ENCODE measurements at places on chromosomes 4 and X. TPM values are rescaled to one million over a fixed set of nuclear protein-coding genes. Genes with fewer than 3 reads are reported as not detected.

DNA sequence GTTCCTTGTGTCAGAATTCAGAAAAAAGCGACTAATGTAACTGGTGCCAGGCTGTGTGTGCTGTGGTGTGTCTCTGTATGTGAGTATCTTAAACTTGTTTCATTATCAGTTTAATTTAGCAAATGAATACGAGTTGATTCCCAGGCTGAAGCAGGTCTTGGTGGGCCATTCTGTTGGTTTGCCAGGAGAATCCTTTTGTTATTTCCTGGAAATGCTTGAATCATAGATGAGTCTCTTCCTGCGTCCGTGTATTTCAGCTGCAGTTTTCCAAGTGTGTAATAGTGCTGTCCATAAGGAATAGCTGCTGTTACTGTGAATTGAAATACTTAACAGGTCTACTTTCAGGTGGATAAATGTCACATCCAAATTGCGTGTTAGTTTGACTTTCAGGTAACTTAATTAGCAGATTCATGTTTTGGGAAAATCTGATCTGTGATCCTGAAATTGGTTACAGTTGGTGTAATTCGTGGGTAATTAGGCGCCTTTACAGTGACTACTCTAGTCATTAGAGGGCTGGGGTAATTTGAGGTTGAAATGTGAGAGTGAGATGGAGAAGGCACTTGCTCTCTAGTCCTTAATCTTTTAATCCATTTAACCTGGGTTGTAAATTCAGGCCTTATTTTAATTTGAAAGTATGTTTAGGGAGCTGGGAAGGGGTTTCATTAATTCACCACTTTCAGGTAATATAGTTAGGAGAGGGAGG lies 23.8 kb downstream of the TMEM131L start:
- peaks cover 33% of the 10 kb centered on the region for H3K36me3 ChIP-seq
- peak overlapping the region; percentile 92 for H3K27ac ChIP-seq
- H3K4me1 ChIP-seq: peaks cover 84% of the 10 kb centered on the region
- H3K27me3 ChIP-seq: no peaks in the 10 kb centered on the region

DNA sequence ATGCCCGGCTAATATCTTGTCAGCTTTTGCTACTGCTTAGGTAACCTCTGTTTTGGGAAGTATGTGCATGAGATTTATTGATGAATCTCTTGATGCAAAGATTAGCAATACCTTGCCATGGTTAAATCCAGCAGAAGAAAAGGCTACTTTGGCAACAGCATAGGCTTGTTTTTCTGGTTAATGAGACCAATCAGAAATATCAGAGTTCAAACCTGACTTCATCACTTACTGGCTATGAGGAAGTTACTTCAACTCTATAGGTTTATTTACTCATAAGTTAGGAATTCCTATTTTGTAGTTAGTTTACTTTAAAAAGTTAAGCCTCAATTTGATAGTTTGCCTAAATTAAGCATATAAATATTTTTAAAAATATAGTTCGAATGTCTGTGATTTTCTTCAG lies 93.1 kb downstream of the PDLIM5 start:
- no peaks in the 10 kb centered on the region for H3K27me3 ChIP-seq
- H3K36me3 ChIP-seq: peaks cover 7% of the 10 kb centered on the region
- no peak overlapping the region for H3K27ac ChIP-seq
- peaks cover 3% of the 10 kb centered on the region for H3K4me1 ChIP-seq

The AMER1 gene
- 3.5 TPM for total RNA-seq

The AIFM1 gene
- total RNA-seq: 61.7 TPM

The BBS12 gene
- 2.8 TPM for total RNA-seq

The ETDA gene
- total RNA-seq: not detected

The SHROOM4 gene
- not detected for total RNA-seq

The DUX4 gene
- total RNA-seq: not detected

DNA sequence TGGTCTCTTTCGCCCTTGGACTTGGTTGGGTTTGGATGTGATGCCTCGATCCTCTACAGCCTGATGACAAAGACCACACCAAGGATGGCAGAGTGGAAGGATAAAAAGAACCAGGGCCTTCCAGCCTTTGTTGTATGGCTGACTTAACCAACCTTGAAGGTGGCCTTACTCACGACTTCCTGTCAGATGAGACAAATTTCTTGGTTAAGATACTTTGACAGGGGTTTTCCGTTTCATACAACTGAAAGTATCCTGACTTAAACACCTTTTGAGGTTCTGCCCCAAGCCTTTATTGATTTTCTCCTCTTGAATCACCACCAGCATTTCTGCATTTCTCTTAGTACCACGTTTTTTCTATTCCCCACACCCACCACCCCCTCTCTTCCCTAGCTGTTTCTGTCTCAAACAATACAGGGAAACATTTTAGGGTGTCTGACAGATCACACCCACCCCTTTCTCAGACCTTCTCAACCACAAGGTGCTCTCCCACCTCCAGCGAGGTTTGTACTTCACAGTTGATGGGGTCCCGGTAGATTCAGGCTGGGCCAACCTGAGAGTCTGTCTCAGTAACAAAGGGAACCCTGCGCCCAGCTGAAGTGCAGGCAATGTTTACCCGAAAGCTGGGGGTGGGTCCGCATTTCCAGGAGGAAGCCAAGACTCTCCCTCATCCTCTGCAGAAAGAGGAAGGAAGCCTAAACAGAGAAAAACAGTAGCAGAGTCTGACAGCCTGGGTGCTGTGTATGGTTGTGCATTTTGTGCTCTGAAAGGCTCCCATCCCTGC lies 5.0 kb upstream of the TSPAN5 start:
- DNase-seq: peak; percentile 80
- H3K36me3 ChIP-seq: peaks cover 2% of the 10 kb centered on the region
- peak overlapping the region; percentile 63 for H3K4me3 ChIP-seq
- H3K4me1 ChIP-seq: peaks cover 57% of the 10 kb centered on the region
- H3K27me3 ChIP-seq: no peaks in the 10 kb centered on the region
- peak overlapping the region; percentile 99 for H3K27ac ChIP-seq

- no peaks in the 10 kb centered on the region for H3K4me1 ChIP-seq
- DNase-seq: no peak
- H3K4me3 ChIP-seq: no peak overlapping the region
- no peaks in the 10 kb centered on the region for H3K27me3 ChIP-seq
- no peaks in the 10 kb centered on the region for H3K36me3 ChIP-seq
These were observed 66.8 kb downstream of the SPIN3 start for GRCh38 chrX:56928546-56928945.

DNA sequence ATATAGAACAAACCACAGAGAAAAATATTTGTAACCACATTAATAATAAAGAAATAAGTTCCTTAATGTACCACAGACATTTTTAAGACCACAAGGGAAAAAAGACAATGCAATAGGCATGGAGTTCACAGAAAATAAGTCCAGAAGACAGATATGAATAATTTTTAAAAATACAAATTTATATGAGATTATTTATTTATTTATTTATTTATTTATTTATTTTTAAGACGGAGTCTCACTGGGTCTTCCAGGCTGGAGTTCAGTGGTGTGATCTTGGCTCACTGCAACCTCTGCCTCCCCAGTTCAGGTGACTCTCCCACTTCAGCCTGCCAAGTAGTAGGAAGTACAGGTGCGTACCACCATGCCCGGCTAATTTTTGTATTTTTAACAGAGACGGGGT lies 53.7 kb downstream of the THAP9 start:
- no peak for DNase-seq
- H3K4me1 ChIP-seq: peaks cover 11% of the 10 kb centered on the region
- H3K27ac ChIP-seq: no peak overlapping the region
- H3K36me3 ChIP-seq: peaks cover 25% of the 10 kb centered on the region

DNA sequence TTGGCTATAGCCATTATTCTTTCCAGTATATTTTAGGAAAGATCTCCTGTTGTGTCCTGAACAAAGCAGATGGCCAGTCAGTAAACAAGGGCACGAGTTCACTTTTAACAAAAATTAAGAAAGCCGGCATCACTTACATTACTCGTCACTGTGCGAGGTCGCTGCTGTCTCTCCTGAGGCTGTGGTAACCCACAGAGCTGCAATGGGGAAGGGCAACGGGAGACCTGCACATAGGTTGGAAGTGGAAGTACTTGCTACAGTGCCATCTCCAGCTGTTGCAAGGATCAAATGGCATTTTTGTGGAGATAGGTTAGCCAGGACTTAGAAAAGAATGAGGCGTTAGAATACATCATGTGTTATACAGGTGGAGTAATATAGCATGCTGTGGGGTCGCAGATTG lies 132.2 kb downstream of the KLHL8 start:
- H3K36me3 ChIP-seq: peaks cover 24% of the 10 kb centered on the region
- DNase-seq: no peak
- H3K27me3 ChIP-seq: no peaks in the 10 kb centered on the region
- no peak overlapping the region for H3K27ac ChIP-seq
- H3K4me1 ChIP-seq: peaks cover 33% of the 10 kb centered on the region

The RBM46 gene
- not detected for total RNA-seq

All from activated CD4-positive, alpha-beta T cell treated with anti-CD3 and anti-CD28 coated beads for 36 hours (primary cell).